Gastrocnemius medialis (tissue), 4 donors: ENCODE measurements at places on chromosomes 6 and 20. TPM values are rescaled to one million over a fixed set of nuclear protein-coding genes. Genes with fewer than 3 reads are reported as not detected.
A peak's percentile ranks its signal among the peaks of the same experiment; 100 is the strongest.

- DNase-seq: no peak
Measured at GRCh38 chr6:131740161-131740560, 29.3 kb upstream of the CTAGE9 start.

GRCh38 chr20:48605364-48606171 is 222.2 kb downstream of the PREX1 start:
- DNase-seq: no peak

GRCh38 chr6:163565140-163565539 is 150.6 kb downstream of the QKI start:
- peak; percentile 48 for DNase-seq

DNA sequence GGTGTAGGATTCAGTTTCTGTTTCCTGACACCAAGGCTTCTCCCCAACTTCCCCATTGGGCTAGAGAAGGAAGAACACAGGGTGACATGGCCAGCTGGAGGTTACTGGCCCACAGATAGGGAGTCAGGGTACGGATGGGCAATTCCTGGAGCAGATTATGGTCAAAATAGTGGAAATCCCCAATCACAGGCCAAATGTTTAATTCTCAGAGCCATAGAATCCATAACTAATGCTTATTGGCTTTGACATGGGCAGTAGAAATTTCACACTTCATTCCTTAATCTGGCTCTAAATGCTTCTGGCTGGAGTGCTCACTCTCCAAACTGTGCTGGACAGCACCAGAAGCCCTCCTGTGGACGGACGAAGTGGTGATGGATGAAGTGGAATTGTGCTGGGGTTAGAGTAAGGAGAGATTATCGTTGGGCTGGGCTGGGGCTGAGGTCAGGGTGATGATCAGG is 887 bp downstream of the SIGLEC1 start:
- no peak for DNase-seq

- no peak for DNase-seq
Measured at GRCh38 chr20:14178952-14179351, 158.5 kb downstream of the FLRT3 start.

DNA sequence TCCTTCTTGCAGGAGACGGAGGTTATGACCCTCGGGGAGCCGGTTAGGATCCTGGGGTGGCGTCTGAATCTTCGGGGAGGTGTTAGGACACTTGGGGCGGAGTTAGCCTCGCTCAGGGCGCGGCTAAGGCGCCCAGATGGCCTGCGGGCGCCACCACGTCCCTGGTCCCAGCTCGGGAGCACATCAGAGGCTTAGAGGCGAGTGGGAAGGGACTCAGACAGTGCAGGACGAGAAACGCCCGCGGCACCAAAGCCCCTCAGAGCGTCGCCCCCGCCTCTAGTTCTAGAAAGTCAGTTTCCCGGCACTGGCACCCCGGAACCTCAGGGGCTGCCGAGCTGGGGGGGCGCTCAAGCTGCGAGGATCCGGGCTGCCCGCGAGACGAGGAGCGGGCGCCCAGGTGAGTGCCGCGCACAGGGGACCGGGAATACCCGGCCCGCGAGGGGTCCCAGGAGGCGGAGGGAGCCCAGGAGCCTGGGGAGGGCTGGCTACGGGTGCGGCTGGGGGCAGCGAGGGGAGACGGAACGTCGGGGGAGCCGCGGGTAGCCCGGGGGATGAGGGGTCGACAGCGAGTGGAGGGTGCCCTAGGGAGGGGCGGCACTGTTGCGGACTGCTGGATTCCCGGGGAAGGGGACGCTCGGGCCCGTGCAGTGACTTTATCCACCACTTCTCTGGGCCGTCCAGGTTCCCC is at the start of gene HCK:
TSS of gene HCK (plus strand) at position 153 of the 688 bp plus-strand sequence.
- no peak for DNase-seq

DNA sequence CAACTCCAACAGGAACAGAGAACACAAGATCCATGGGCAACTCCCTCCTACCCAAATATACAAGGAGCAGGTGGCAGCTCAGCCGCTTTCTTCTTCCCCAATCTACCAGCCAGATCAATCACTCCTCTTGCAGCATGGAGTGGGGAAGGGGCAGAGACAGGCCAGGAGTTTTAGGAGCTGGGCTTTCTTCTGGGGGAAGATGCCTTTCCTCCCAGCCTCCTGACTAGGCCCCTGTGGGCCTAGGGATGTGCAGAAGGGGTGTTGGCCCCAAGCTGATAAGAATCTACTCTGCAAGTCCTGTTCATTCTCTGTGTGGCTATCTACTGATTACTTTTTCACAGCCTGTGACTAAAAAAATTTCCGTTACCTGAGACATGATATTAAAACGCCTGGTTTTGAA is 189.0 kb downstream of the BCAS1 start:
- DNase-seq: no peak

- no peak for DNase-seq
Measured at GRCh38 chr6:151136141-151136755, 103.5 kb upstream of the AKAP12 start.

DNA sequence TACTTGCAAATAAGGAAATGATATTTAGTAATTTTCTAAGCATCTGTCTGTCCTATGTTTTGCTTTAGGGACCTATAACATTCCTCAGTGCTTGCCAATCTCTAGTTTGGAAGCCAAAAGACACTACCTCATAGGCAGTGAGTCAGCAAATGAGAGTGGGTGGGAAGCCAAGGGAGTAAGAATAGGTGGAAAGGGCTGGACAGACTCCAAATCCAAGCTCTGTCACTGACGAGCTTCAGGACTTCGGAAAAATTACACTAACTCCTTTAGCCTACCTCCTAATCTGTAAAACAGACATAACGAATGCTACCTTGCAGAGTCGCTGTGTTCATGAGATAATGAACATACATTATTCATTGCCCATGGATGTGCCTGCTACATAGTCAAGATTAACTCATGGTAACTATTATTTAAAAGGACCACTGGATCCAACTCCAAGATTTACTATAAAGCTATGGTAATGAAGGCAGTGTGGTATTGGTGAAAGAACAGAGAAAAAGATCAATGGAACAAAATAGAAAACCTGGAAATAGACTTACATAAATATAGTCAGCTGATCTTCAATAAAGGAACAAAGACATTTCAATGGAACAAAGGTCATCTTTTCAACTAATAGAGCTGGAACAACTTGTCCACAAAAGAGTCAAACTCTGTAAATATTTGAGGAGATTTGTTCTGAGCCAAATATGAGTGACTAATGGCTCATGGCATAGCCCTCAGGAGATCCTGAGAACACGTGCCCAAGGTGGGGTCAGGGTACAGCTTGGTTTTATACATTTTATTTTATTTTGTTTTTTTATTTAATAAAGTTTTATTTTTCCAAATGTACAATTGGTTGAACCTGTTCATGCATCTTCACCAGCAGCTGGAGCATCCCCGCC is 64.1 kb downstream of the FAM50B start:
- peak; percentile 74 for DNase-seq

DNA sequence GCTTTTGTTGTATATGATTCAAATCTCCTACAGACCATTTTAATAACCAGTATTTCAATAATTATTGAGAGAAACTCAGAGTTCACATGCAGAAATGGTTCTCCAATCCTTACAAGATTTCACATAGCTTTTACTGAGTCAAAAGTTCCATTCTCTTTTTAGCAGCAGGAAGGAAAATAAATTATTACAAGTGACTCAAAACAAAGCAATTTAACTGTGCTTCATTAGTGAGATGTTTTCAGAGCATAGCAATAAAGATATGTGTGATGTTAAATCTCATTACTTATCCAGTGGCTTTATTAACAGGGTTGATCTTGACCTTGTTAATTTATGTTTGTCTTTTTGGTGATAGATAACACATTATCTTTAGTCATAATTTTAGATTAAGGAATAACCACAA is 22.0 kb downstream of the KIF13A start:
- no peak for DNase-seq

GRCh38 chr6:125224231-125224861 is 70.8 kb downstream of the TPD52L1 start:
- no peak for DNase-seq

- no peak for DNase-seq
Measured at GRCh38 chr6:20554326-20554725, 20.1 kb downstream of the CDKAL1 start.

DNA sequence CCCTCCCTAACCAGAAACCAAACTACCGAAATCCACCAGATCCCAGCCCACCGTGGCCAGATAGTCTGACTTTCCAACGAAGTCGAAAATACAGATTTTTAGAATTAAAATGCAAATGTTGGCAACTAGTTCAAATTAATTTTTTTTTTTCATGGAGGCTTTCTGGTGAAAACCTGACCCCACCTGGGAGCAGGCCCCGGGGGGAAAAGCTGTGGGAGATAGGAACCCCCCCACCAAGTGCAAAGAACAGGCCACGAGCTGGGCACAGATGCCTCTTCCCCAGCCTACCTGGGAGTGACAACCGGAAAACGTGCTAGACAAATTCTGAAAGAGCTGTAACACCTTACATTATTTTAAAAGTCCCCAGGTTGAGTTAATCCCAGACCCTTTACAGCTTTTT is 333.8 kb downstream of the PREX1 start:
- DNase-seq: no peak

DNA sequence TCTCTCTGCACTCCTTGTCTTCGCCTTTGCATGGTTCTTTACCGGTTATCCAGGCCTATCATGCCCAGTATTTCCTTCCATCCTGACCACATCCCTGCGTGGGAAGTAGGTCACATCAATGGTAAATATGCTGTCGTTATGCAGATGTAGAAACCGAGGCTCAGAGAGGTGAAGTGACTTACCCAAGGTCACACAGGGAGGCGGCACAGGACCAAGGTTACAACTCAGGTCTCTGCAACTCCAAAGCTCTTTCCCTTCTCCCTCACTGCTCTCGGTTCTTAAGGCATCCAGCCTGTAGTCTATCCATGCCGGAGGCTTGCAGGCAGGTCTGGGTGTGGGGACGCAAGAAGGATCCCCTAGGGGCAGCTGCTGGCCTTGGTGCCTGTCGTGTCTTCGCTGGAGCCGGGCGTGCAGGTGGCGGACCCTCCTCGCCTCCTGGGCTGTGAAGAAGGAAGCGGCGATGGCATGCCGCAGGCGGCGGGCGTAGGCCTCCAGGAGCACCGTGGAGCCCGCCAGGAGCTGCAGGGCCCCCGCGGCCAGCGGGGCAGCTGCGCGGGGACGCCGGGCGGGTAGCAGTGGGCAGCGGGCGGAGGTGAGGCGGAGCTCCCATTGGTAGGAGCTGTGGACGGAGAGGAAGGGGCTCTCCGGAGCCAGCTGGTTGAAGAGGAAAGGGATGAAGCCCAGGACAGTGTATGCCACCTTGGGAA is 9.1 kb downstream of the OCSTAMP start:
- DNase-seq: no peak

- no peak for DNase-seq
Measured at GRCh38 chr6:5865506-5866031, 141.2 kb downstream of the NRN1 start.

NNAT gene
- total RNA-seq: 4.4 TPM

GJA10 gene
- total RNA-seq: not detected

PTCHD4 gene
- 0.15 TPM for total RNA-seq

EFCAB8 gene
- not detected for total RNA-seq

PRRT1 gene
- not detected for total RNA-seq

SLC17A1 gene
- not detected for total RNA-seq

DPPA5 gene
- total RNA-seq: not detected

OGFR gene
- 42.9 TPM for total RNA-seq

ENPP4 gene
- 25.1 TPM for total RNA-seq

MAP1LC3A gene
- 57.3 TPM for total RNA-seq

PTPRA gene
- total RNA-seq: 18.9 TPM

TMEM217 gene
- total RNA-seq: not detected

KIAA0408 gene
- 57.4 TPM for total RNA-seq

SLC24A3 gene
- total RNA-seq: 7.8 TPM

CST11 gene
- not detected for total RNA-seq

ARMC12 gene
- total RNA-seq: not detected
